ENCODE measurements at places on chromosomes 7 and 10. TPM values are rescaled to one million over a fixed set of nuclear protein-coding genes. Genes with fewer than 3 reads are reported as not detected.

DNA sequence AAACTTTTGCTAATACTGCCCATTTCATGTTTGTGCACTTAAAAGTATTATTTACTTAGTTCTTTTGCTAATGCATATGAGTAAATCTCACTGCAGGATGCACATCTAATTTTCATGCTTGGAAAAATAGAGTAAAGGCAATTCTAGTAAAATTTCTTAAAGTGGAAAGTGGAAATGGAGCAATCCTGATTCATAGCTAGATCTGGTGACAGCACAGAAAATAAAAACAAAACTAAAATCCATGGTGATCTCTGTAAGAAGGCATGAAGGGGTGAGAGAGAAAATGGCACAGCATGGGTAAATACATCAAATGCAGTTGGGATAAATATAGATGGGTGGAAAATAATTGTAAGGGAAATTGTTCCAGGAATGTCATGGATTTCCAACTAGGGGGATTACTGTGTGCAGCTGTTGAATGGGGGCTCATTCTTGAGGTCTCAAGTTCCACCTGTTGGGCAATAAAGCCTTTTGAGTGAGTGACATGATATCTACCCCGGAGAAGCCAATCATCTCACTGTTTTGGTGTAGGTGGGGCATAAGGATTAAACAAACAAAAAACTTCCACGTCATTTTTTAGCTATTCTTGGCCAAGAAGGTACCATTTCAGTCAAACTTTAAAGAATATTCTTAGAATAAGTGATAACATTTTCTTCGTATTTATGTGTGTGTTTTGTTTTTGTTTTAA, 1.7 kb upstream of the MCU start:
- no peak overlapping the region for H3K27ac ChIP-seq
- DNase-seq, result no peak
- H3K36me3 ChIP-seq, result no peaks in the 10 kb centered on the region
- no peaks in the 10 kb centered on the region for H3K4me1 ChIP-seq
- no peaks in the 10 kb centered on the region for H3K27me3 ChIP-seq
- H3K4me3 ChIP-seq, result no peak overlapping the region

- peaks cover 26% of the 10 kb centered on the region for H3K36me3 ChIP-seq
- no peak overlapping the region for H3K4me3 ChIP-seq
- H3K27ac ChIP-seq, result no peak overlapping the region
- H3K4me1 ChIP-seq, result no peaks in the 10 kb centered on the region
These were observed 36.2 kb downstream of the LAMB1 start for GRCh38 chr7:107966711-107967110.

DNA sequence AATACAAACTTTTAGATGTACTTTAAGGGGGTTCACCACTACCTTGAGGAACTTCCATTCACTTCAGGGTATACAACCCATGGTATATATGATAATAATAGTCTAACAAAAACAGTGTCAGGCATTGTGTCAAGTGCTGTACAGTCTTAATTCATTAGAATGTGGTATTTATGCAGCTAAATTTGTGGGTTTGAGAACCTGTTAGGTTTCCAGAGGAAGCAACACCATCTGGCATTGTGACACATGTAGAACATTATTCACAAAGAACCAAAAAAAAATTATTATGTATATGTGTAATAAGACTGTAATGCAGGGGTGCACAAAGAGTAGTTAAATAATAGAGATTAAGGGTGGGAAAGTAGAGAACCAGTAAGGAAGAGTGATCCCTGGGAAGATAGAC, 26.3 kb downstream of the TMEM60 start:
- DNase-seq, result no peak
- peaks cover 3% of the 10 kb centered on the region for H3K36me3 ChIP-seq
- H3K27me3 ChIP-seq, result no peaks in the 10 kb centered on the region
- no peak overlapping the region for H3K4me3 ChIP-seq
- H3K4me1 ChIP-seq, result no peaks in the 10 kb centered on the region

GRCh38 chr7:93535616-93536015, 38.9 kb downstream of the CALCR start:
- no peak overlapping the region for H3K27ac ChIP-seq
- H3K27me3 ChIP-seq, result no peaks in the 10 kb centered on the region
- H3K4me3 ChIP-seq, result no peak overlapping the region
- no peaks in the 10 kb centered on the region for H3K36me3 ChIP-seq

GRCh38 chr10:61588770-61589211, 73.9 kb upstream of the CABCOCO1 start:
- no peaks in the 10 kb centered on the region for H3K36me3 ChIP-seq
- H3K27me3 ChIP-seq, result no peaks in the 10 kb centered on the region
- no peak for DNase-seq
- H3K4me3 ChIP-seq, result no peak overlapping the region
- no peaks in the 10 kb centered on the region for H3K4me1 ChIP-seq

FEZF1 gene
- not detected for polyA plus RNA-seq

FAM180A gene
- 2.2 TPM for polyA plus RNA-seq
